Naive thymus-derived CD4-positive, alpha-beta T cell (primary cell): ENCODE measurements at places on chromosomes 16 and 17. TPM values are rescaled to one million over a fixed set of nuclear protein-coding genes. Genes with fewer than 3 reads are reported as not detected.
A peak's percentile ranks its signal among the peaks of the same experiment; 100 is the strongest.

GRCh38 chr17:43810226-43810715 is 22.7 kb downstream of the MPP3 start:
- no peak overlapping the region for H3K4me3 ChIP-seq
- no peaks in the 10 kb centered on the region for H3K36me3 ChIP-seq
- no peak for DNase-seq
- no peaks in the 10 kb centered on the region for H3K27me3 ChIP-seq
- H3K4me1 ChIP-seq = no peaks in the 10 kb centered on the region

The CCL1 gene
- 14.3 and 17.4 TPM in 2 replicates for total RNA-seq

GRCh38 chr17:4407851-4408250 is 25.9 kb upstream of the SPNS3 start:
- peaks cover 2% of the 10 kb centered on the region for H3K4me1 ChIP-seq
- no peaks in the 10 kb centered on the region for H3K36me3 ChIP-seq
- no peaks in the 10 kb centered on the region for H3K27me3 ChIP-seq

- no peak for DNase-seq
- H3K4me1 ChIP-seq = no peaks in the 10 kb centered on the region
- no peak overlapping the region for H3K4me3 ChIP-seq
- H3K36me3 ChIP-seq = no peaks in the 10 kb centered on the region
- no peak overlapping the region for H3K27ac ChIP-seq
- no peaks in the 10 kb centered on the region for H3K27me3 ChIP-seq
These were observed 257.2 kb upstream of the ASIC2 start for GRCh38 chr17:33550261-33550660.

GRCh38 chr17:45243750-45244149 is 18.1 kb downstream of the SPATA32 start:
- H3K27ac ChIP-seq = peak overlapping the region; percentile 45
- H3K36me3 ChIP-seq = peaks cover 30% of the 10 kb centered on the region

- H3K4me3 ChIP-seq = no peak overlapping the region
- H3K36me3 ChIP-seq = no peaks in the 10 kb centered on the region
- no peak overlapping the region for H3K27ac ChIP-seq
These were observed 47.1 kb downstream of the SLC6A4 start for GRCh38 chr17:30188211-30188939.

DNA sequence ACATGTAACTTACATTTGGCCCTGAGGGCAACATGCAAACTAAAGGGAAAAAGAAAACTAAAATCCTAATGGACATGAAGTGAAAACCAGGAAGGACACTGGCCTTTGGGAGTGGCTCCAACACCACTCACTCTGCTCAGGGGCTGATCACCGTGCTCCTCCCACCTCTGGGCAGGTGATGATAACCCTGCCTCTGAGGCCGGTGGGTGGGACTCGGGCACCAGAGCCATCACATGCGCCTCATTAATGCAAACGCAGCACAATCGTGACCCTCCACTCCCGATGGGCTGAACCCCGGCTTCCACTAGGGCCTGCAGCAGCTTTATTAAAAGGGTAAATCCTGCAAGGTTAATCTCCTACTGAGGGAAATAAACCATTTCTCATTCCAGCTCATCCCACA is 4.7 kb downstream of the KLHDC4 start:
- H3K4me3 ChIP-seq = no peak overlapping the region
- H3K4me1 ChIP-seq = peaks cover 20% of the 10 kb centered on the region
- H3K27me3 ChIP-seq = no peaks in the 10 kb centered on the region
- peaks cover 66% of the 10 kb centered on the region for H3K36me3 ChIP-seq
- DNase-seq = no peak
- no peak overlapping the region for H3K27ac ChIP-seq

The CD300H gene
- not detected for total RNA-seq

- H3K4me1 ChIP-seq = peaks cover 1% of the 10 kb centered on the region
- no peak for DNase-seq
- H3K36me3 ChIP-seq = no peaks in the 10 kb centered on the region
- H3K4me3 ChIP-seq = no peak within 1 kb of the TSS
These were observed at the start of gene CTRB2 for GRCh38 chr16:75206749-75207451. TSS of gene CTRB2 (minus strand) at chr16:75207161. CDS start at chr16:75207141, 20 bp downstream.

- no peak overlapping the region for H3K27ac ChIP-seq
- H3K4me1 ChIP-seq = no peaks in the 10 kb centered on the region
- no peaks in the 10 kb centered on the region for H3K27me3 ChIP-seq
- H3K4me3 ChIP-seq = no peak overlapping the region
- DNase-seq = no peak
These were observed 13.6 kb downstream of the G6PC3 start for GRCh38 chr17:44084131-44084538.

DNA sequence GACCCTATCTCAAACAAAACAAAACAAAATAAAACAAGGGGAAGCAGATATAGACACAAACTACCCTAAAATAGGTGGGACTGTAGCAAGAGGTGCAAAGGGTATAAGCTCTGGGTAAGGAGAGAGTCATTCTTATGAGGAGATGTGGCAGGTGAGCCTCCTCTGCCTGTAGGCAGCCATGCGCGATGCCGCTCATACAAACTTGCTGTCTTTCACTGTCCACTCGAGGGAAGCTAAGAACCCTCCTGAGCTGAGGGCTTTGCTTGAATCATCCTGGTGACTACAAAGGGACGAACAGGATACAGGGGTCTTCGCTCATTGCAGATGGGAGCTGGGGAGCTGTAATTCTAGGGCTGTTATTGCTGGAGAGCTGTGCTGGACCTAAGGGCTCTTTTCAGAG is 14.8 kb upstream of the IL27 start:
- H3K36me3 ChIP-seq = no peaks in the 10 kb centered on the region
- H3K4me1 ChIP-seq = peaks cover 6% of the 10 kb centered on the region
- no peak overlapping the region for H3K27ac ChIP-seq
- DNase-seq = no peak
- no peaks in the 10 kb centered on the region for H3K27me3 ChIP-seq
- no peak overlapping the region for H3K4me3 ChIP-seq

- no peaks in the 10 kb centered on the region for H3K27me3 ChIP-seq
- H3K27ac ChIP-seq = no peak overlapping the region
- H3K4me1 ChIP-seq = no peaks in the 10 kb centered on the region
- no peak for DNase-seq
These were observed 30.7 kb downstream of the CFAP20 start for GRCh38 chr16:58098207-58099096.

DNA sequence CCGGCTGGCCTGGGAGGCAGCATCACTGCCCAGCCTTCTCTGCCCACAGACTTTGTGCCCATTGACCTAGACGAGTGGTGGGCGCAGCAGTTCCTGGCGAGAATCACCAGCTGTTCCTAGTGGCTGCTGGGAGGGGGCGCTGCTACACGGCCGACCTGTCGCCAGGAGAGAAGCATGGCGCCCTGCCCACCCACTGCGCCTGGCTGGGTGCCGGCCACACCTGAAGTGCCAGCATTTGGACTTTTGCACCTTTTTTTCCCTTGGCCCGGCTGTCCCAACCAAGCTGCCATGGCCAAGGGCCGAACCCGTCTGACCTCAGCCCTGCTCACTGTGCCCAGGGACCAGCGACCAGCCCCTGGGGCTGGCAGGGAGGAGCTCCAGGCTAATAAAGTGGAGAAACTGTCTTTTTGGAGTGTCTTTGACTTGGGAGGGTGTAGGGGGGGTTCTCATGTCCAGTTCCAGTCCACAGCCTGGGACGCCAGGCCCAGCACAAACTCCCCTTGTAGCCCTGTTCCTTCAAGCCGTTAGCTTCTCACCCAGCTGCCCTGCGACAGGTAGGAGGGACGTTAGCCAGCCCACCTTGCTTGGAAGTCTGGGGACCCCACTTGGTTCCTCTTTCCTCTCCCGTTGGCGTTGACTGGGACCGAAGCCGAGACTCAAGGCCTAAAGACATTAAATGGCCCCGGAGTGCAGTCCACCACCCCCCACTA is 939 bp upstream of the WDR90 start:
- DNase-seq = no peak
- H3K4me1 ChIP-seq = peaks cover 6% of the 10 kb centered on the region
- H3K27ac ChIP-seq = peak overlapping the region; percentile 97
- no peaks in the 10 kb centered on the region for H3K36me3 ChIP-seq
- peak overlapping the region; percentile 77 for H3K4me3 ChIP-seq

DNA sequence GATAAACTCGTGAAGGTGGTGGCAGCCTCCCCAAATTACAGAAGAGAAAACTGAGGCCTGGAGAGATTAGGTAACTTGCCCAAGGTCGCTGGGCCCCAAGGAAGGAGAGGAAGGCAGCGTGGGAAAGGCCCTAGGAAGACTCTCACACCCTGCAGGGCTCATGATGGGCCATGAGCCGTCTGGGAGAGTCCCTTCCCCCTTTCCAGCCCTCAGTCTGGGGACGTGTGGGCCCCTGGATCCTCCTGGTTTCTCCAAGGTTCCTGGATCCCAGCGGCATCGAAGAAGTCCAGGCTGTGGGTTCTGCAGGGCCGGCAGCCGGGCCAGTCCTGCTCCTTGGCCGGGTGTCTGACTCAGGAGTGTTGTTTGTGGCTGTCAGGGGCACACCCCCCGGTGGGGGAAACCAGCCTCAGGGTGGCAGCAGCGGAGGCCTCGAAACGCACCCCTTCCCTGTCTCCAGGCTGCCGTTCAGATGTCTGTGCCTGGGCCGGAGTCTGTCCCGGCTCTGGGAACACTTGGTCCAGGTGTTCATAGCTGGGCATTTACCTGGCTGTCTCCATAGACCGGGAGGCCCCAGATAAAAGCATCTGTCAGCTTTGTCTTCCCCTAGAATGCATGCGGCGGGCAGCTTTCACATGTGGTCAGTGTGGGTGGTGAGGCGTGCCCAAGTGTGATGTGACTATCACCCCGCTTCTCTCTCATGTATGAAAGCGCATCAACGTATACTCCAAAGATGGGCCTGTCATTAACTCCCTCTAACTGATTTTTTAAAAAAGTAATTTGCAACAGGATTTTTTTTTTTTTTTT is 3.7 kb upstream of the RAP1GAP2 start:
- no peaks in the 10 kb centered on the region for H3K27me3 ChIP-seq
- H3K4me1 ChIP-seq = peaks cover 57% of the 10 kb centered on the region
- H3K36me3 ChIP-seq = no peaks in the 10 kb centered on the region
- DNase-seq = no peak
- H3K27ac ChIP-seq = no peak overlapping the region
- H3K4me3 ChIP-seq = peak overlapping the region; percentile 20

The MAP2K6 gene
- 19.6 TPM for total RNA-seq

DNA sequence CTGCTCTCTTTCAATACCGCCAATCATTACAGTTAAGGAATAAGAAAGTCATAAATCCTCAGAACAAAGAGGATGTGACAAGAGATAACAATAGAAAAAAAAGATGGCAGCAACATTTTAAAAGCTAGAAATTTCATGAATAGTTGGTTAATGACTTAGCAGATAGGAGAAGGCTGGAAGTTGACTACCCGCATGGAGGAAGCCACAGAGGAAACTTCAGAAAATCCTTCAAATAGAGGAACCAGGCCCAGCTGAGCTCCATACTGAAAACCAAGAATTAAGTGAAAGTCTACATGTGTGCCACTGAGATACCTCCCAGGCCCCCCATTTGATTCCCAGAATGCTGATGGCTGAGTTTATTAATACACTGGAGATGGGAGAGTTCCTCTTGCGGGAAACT is 109.3 kb downstream of the GSG1L start:
- DNase-seq = no peak
- no peaks in the 10 kb centered on the region for H3K4me1 ChIP-seq
- no peaks in the 10 kb centered on the region for H3K36me3 ChIP-seq
- H3K27me3 ChIP-seq = peaks cover 3% of the 10 kb centered on the region
- H3K4me3 ChIP-seq = no peak overlapping the region

The ACAP1 gene
- total RNA-seq = 599 TPM

DNA sequence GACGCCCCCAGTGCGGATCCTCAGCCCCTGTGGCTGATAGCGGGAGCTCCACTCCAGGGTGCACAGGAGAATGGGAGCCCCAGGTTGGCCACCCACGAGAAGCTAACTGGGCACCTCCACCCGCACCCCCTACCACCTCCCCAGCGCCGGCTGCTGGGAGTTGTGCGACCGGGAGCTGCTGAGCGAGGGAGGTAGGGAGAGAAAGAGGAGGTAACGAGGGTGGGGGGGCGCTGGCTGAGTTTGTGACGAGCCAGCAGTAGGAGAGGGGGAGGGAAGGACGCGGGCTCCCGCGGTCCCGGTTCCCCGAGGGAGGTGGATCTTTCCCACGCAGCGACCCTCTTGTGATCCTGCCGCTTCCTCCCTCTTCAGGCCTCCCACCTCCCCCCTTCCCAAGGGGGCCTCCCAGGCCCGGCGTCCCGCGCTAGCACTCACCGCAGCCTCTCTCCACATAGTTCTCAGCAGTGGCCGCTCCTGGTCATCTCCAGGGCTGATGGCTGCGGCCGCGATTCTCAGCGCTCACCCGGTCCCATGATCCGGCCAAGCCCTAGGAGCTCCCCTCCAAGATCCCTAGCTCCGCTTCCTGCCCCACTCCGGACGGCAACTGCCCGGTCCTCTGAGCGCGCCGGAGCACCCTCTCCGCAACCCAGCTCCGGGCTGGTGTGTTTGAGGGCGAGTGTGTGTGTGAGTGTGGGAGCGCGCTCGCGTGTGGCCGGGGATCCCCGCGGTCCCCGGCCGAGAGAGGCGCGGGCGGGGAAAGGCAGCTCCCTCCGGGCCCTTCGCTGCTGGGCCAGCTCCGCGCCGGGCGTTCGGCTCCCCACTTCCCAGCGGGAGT is at the start of gene GRIN2A:
Gene GRIN2A, minus strand, starts transcription at position 207 of the 832 bp plus-strand sequence. CDS start 2,017 bp downstream, outside the sequence.
- H3K4me3 ChIP-seq = no peak within 1 kb of the TSS
- H3K36me3 ChIP-seq = no peaks in the 10 kb centered on the region
- no peaks in the 10 kb centered on the region for H3K4me1 ChIP-seq
- H3K27me3 ChIP-seq = no peaks in the 10 kb centered on the region

GRCh38 chr17:60231234-60231633 is 81.5 kb downstream of the CA4 start:
- H3K27ac ChIP-seq = no peak overlapping the region
- H3K4me3 ChIP-seq = no peak overlapping the region
- H3K36me3 ChIP-seq = no peaks in the 10 kb centered on the region
- no peak for DNase-seq
- no peaks in the 10 kb centered on the region for H3K4me1 ChIP-seq

The ANKS4B gene
- not detected for total RNA-seq

GRCh38 chr16:10982465-10983150 is 38.2 kb downstream of the CLEC16A start:
- no peaks in the 10 kb centered on the region for H3K36me3 ChIP-seq
- H3K4me3 ChIP-seq = no peak overlapping the region
- H3K27ac ChIP-seq = no peak overlapping the region
- peaks cover 5% of the 10 kb centered on the region for H3K4me1 ChIP-seq

DNA sequence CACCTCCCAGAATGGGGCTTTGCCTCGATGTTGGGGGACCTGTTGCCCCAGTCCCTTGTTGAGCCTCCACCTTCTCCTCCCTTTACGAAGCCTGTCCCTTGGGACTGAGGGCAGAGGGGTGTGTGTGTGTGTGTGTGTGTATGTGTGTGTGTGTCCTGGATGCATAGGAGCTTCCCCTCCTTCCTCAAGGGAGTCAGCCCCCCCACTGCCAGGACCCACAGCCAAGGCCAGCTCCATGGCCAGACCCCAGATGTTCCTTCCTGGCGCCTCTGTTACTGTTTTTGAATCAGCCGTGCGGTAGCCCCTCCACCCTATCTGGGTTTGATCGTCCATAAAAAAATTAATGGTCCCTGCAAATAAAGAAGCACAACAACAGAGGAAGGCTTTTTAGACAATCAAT is 17.7 kb upstream of the DOK4 start:
- no peak overlapping the region for H3K4me3 ChIP-seq
- H3K27ac ChIP-seq = no peak overlapping the region
- no peak for DNase-seq
- H3K27me3 ChIP-seq = no peaks in the 10 kb centered on the region
